ENCODE measurements at places on chromosomes 6 and 20.

DNA sequence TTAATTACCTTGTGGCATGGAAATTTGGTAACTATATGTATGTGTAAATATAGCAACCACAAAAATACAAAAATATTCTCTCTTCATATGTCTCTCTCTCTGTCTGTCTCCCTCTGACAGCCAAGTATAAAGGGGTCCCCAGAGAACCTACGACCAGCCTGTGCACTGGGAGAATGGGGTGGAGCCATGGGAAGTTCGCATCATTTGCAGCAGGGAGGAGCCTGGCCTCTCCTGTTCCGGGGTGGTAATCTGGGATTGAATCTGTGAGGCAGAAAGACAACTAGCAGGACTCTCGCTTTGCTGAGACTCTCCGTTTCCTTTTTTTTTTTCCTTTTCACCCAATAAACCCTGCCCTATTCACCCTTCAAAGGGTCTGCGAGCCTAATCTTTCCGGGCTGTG, 1109.1 kb downstream of the HACE1 start:
- no peak for DNase-seq

DNA sequence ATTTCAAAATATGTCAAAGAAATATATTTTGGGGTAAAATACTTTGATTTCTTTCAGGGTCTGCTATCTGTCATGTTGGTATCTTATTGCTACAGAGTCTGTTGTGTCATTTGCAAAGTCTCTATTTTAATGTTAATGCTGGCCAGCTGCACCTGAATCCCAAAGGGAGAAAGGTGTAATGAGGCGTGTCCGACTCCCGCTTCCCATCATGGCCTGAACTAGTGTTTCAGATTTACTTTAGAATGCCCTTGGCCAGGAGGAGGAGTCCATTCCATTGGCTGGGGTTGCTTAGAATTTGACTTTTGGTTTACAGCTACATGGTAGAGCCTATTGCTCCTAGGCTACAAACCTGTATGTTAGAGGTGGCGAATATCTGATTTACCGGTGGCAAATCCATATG, 69.3 kb downstream of the FAM50B start:
- DNase-seq, result no peak

GRCh38 chr20:5172167-5172601, 45.4 kb downstream of the CDS2 start:
- DNase-seq, result no peak

GRCh38 chr6:53369876-53370515, 21.2 kb upstream of the ELOVL5 start:
- DNase-seq, result no peak

DNA sequence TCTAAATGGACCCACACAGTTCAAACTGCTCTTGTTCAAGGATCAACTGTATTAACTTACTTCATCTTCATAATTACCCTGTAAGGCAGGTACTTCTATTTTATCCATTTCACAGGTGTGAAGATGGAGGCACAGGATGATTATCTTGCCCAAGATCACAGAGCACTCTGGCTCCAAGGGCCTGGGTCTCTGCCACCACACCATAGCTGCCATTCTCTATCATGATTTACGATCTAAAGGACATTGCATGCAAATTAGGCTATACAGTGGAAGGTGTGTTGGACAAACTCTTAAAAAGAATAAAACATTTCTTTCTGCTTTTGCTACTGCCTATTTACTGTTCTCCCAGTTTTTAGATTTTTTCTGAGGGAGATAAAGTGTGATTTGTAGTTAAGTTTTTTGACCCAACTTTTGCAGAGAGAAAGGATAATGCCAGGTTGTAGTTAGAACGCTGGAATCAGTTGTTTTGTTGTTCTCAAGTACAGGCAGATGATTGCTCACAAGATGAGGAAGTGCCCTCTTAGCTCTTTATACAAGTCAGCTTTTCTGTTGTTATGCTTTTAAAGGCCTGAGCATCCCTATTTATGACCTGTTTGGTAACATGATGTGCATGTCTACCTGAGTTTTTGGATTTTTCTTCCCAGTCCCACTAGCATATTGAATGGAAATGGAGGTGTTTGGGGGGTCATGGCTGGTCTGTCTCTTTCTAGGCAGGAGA, 247.9 kb downstream of the ZFAND3 start:
- peak; percentile 40 for DNase-seq

GRCh38 chr20:2900845-2901592, 27.7 kb downstream of the PTPRA start:
- peak; percentile 87 for DNase-seq
